ENCODE measurements at places on chromosomes 11 and 22.

DNA sequence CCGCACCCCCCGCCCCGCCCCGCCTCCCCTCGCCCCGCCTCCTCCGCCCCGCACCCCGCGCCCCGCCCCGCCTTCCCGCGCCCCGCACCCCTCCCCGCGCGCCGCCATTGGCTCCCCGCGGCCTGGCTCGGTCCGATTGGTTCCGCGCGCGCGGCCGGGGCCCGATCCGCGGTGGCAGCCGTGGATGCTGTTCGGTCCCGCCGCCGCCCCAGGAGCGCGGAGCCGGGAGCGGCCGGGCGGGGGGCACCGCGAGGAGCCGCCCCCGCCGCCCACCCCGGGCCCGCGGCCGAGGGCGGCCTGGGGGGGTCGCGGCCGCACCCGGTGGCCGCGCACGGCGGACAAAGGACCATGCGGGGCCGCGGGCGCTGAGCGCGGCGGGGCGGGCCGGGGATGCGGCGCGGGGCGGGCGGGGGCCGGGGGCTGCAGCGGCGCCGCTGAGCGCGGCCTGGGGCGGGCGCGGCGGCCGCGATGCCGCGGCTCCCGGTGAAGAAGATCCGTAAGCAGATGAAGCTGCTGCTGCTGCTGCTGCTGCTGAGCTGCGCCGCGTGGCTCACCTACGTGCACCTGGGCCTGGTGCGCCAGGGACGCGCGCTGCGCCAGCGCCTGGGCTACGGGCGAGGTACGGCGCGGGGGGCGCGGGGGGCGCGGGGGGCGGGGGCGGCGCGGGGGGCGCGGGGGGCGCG is at the start of gene B4GALNT4:
TSS of gene B4GALNT4 (plus strand) at position 164 of the 683 bp plus-strand sequence. CDS start at position 469, 305 bp downstream.
- peak; percentile 68 for DNase-seq

DNA sequence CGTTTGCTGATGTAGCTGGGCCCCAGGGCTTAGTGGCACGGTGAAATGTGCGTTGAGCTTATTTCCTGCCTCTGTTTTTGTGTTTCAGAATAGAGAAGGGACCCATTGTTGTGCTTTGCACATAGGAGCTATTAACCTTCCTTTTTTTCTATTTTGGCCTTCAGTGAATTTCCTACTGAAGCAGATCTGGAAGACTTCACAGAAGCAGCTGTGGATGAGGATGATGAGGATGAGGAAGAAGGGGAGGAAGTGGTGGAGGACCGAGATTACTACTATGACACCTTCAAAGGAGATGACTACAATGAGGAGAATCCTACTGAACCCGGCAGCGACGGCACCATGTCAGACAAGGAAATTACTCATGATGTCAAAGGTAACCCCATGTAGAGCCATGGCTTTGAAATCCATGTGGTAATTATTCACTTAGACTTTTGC is 37.4 kb upstream of the ST14 start:
- no peak for DNase-seq

DNA sequence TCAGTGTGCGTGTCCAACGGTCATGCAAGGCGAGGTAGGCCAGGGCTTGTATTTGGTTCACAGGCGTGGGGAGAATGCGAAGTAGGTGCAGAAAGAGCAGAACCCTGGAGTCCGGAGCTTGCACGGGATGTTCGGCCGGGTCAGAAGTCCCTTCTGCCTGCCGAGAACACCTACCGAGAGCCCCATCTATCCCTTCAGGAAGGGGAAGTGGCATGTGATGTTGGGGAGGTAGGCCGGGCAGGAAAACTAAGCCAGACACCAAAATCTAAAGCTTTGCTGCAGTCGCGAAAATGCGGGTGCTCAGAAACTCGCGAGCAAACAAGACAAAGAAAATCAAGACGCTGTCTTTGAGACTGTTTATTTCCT is 435 bp upstream of the TAF6L start:
- DNase-seq: no peak

GRCh38 chr11:9459667-9460321 is 1.0 kb upstream of the ZNF143 start:
- DNase-seq: peak; percentile 48

GRCh38 chr11:27166130-27166529 is 125.5 kb downstream of the BBOX1 start:
- no peak for DNase-seq

DNA sequence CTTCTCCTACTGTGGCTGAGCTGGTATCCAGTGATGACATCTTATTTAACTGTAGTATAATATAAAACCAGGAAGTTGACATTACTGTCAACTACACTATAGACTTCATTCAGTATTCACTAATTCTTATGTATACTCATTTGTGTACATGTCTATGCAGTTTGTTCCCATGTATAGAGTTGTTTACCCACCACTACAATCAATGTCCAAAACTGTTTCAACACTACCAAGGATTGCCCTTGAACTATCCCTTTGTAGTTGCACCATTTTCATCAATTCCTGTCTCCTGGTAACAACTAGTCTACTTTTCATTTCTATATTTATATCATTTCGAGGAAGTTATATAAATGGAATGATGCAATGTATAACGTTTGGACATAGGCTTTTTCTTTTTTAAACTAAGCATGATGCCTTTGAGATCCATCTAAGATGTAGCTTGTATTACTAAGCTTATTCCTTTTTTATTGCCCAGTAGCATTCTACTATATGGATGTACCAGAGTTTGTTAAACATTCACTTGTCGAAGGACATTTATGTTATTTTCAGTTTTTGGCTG is 39.2 kb downstream of the TMEM135 start:
- no peak for DNase-seq

DNA sequence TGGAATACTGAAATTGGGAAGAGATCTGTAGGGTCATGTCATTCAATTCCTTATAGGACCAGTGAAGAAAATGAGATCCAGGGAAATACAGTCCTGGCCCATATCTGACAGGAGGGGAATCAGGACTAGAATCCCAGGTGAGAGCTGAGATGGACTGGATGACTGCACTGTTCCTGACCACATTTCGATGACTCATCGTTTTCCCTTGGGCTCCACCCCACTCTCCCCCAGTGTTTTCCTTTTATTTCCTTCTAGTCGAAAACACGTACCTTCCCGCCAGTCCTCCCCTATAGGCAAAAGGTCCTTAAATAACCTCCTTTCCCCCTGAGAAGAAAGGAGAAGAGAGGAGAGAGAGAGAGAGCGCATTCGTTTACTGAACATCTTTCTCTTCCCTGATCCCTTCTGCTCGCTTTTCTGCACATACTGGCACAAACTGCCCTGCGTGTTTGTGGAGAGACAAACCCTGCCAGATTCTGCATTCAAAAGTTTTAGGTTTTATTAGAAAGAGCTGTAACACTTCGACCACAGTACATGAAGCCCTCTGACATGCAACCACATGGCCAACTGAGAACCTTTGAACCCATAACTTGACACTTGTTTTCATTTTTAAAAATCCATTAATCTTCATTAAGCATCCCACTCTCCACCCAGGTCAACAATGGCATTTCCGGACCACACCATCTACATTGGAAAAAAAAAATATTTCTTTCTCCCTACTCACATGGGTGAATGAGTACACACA is 565.7 kb downstream of the METTL15 start:
- no peak for DNase-seq

DNA sequence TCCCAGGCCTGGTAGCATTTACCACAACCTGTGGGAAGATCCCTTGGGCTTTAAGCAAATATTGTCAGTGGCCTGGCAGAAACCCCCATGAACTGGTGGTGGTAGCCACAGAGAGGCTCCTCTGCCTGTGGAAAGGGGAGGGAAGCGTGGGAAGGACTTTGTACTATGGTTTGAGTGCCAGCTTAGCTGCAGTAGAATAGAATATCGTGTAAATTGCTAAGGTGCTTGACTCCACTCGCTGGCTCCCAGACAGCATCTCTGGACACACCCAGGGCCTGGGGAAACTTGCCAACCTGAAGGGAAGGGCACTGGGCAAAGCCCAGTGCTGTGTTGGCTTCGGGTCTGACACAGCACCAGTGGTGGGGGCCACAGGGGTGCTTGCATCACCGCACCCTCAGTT is 52.6 kb downstream of the XRRA1 start:
- DNase-seq: no peak

DNA sequence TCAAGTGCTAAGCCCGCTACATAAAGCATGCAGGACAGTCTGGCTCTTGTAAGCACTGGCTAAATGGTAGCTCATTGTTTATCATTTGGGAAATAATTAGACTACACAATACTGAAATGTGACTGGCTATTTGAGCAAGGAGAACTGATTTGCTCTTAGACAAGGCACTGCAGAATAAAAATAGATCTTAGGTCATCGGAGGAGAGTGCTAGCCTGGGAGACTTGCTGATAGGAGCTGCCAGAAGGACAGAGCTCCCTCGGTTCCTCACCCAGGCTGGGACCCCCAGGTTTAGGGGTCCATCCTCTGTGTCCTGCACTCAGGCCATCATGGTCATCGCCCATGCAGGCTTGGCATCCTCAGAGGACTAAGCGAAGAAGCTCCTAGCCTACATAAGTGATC is 184.4 kb upstream of the NCAM1 start:
- no peak for DNase-seq

Measured in putamen (tissue), 1 donor.